ENCODE measurements at places on chromosomes 7 and 10.

GRCh38 chr10:57018452-57018851 lies 657.4 kb upstream of the ZWINT start:
- DNase-seq: no peak

DNA sequence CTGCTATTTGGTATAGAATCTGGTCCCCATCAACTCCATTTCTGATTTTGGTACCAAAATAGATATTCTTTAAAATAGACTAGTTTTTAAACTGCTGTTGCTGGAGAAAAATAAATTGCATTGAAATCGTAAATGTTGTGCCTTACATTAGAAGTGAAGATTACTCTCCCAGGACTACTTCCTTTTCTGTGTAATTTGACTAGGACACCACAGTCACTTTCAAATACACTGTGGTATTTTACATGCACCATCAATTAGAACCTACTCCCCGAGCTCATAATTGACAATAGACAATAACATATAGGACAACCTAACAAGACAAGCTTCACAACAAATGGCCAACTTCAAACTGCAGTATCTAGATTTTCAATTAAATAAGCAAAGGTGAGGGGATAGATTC lies 211.5 kb downstream of the DGKB start:
- no peak for DNase-seq

DNA sequence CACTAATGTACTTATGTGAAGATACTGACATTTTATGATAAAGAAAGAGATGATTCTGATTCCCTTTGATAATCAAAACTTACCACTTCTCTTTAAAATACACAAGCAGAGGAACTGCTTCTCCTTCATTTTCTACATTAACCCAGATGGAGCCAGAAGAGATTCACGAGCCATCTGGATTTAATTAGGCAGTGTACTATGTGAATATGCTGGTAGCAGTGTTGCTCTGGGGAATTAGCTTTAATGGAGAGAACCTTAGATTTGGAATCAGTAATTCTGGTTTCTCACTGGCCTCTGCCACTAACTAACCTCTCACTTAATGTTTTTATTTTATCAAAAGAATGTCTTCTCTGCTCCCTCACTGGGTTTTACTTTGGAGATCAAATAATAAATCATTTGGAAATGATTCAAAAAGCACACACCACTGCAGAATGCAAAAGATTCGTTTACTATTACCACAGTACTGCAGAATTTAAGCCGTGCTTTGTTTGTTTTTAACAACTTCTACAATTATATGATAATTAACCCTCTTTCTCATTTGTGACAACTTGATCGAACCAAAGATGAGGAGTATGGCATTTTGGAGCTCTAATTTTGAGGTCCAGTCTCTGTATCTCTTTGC lies 77.5 kb upstream of the PHYHIPL start:
- no peak for DNase-seq

- no peak for DNase-seq
Observed at GRCh38 chr7:84230491-84230890, 35.9 kb upstream of the SEMA3A start.

DNA sequence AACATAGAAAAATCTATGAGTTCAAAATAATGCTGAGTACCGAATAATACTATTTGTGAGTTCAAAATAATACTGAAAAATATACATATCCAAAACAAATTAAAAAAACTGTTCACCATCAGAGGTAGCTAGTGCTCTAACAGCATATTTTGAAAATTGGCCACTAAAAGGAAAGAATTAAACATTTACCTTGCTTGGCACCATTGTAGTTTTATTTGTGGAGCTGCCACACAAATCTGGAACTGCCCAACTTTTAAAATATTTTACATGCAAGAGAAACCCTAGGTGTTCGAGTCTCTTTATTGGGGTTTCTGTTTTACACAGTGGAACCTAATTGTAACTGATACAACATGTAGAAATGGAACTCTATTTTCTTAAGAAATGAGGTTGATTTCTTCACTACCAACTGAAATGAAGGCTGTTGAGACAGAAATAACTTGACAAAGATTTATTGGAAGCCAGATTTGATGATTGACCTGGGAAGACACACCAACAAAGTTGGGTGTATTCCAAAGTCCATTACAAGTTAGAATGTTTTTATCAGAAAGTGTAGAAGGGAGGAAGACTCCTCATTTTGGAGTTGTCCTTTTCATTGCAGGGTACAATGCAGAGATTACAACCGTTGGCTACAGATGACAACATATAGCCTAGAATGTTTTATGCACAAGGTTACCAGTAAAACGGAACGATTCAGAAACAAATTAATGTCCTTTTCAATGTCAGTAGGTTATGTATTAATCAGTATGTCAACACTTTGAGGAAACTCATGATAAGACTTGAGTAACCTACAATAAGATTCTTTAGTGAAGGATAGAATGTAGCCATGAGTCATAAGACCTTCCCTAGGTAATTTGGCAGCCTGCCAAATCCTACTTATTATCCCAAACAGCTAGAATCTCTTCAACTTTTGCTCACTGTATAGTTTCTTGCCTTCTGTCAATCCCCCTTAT lies 73.8 kb upstream of the PAPSS2 start:
- peak; percentile 64 for DNase-seq

GRCh38 chr7:115097175-115097671 lies 175.3 kb downstream of the MDFIC start:
- DNase-seq: peak; percentile 71

DNA sequence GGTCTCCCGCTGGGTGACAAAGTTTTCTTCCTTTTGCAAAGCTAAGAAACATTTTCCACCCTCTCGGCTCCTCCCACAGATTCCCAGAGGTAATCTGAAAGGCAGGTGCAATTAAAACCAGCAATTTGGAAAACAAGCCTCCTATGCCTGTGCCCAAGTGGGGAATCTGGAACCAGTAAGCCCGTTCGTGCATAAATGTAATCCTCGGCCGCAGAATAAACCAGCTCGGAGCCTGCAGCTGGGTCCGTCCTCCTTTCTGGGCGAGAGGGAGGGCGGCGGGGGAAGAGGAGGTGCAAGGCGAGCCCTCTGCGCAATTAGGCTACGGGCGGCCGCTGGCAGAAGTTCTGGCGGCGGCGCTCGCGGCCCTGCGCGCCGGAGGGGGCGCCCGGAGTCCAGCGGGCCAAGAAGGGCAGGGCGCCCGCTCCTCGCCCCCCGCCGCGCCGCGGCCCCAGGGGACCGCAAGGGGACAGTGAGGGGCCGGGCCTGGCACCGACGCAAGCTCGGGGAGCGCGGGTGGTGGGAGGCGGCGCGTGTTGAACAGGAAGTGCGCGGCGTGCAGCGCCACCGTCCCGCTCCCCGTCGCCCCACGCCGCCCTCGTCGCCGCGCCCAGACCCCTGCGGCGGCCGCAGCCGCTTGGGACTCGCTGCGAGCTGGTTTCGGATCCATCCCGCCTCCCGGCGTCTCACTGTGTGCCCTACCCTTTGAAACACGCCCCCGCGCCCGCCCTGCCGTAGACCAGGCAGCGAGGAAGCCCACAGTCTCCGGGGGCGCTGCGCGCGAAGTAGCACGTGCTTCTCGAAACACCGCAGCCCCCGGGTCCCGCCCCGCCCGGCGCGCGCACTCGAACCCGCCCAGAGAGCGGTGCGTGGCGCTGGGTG lies at the start of gene PRKAG2:
PRKAG2 (minus strand) TSS at position 217 of the 879 bp plus-strand sequence. CDS start 495 bp downstream, outside the sequence.
- DNase-seq: peak; percentile 40

DNA sequence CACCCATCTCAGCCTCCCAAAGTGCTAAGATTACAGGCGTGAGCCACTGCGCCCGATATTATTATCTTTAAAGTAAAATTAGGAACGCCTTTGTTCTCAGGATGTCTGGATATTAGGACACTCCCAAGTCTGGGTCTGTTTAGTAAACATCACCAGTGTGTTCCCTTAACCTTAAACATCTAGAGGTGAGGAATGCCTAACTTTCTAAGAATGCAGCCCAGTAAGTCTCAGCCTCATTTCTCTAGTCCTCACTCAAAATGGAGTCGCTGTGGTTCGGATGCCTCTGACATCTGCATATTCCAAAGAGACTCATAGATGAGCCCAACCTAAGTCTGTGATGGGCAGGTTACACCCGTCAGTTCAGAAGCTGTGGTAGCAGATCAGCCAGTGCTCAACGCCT lies 4.3 kb upstream of the INSYN2A start:
- DNase-seq: no peak
